ENCODE measurements at places on chromosomes 5 and 9. TPM values are rescaled to one million over a fixed set of nuclear protein-coding genes. Genes with fewer than 3 reads are reported as not detected.

RASGEF1C gene
- not detected for total RNA-seq

ZBTB26 gene
- 5.3 TPM for total RNA-seq

IGFBPL1 gene
- total RNA-seq: 5.5 TPM

LCN2 gene
- total RNA-seq: not detected

WNT8A gene
- 0.12 TPM for total RNA-seq

LEAP2 gene
- total RNA-seq: not detected

SPRY4 gene
- 3.6 TPM for total RNA-seq

NR3C1 gene
- total RNA-seq: 65.3 TPM

ARL14EPL gene
- 0.37 TPM for total RNA-seq
